ENCODE measurements at places on chromosomes 1 and 21.

GRCh38 chr1:15370781-15371520 lies 38.7 kb upstream of the EFHD2 start:
- no peak for DNase-seq

GRCh38 chr1:107590900-107591622 lies 373.9 kb downstream of the VAV3 start:
- no peak for DNase-seq

- DNase-seq, result no peak
Measured at GRCh38 chr1:183957216-183957830, 80.2 kb downstream of the COLGALT2 start.

- DNase-seq, result no peak
Measured at GRCh38 chr1:198523182-198523950, 17.1 kb downstream of the ATP6V1G3 start.

DNA sequence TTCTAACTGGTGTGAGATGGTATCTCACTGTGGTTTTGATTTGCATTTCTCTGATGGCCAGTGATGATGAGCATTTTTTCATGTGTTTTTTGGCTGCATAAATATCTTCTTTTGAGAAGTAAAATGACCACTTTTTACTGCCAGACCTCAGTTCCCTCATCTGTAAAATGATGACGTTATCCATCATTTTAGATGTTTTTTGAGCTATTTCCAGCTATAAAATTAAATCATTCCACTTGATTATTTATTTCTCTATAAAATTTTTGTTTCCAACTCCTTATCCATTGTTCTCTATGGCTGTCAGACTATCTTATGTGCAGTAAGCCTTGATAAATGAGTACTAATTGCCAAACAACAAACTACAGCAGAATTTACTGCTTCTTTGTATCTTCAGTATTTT lies 33.2 kb downstream of the RGS5 start:
- no peak for DNase-seq

- no peak for DNase-seq
Measured at GRCh38 chr21:37032877-37033471, 26.5 kb downstream of the RIPPLY3 start.

GRCh38 chr1:157084720-157085119 lies 14.9 kb downstream of the ETV3L start:
- DNase-seq, result no peak

DNA sequence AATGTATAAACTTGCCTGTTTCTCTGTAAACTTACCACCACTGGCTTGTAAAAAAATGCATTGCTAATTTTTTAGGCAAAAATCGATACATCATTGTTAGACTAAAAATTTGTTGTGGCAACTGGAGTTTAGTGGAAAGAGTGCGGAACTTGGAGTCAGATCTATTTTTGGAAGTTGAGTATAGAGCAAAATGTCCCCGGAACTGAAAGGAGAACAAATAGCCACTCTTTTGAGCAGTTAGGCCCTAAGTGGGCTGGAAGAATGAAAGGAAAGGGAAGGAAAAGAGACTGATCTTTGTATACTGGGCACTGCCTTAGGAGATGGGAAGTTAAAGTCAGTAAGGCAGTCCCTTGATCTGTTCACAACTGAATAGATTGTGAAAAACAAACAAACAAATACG lies 30.2 kb downstream of the OPTC start:
- no peak for DNase-seq

GRCh38 chr1:21307663-21308305 lies 17.5 kb upstream of the ECE1 start:
- no peak for DNase-seq

GRCh38 chr1:151284013-151284577 lies 2.0 kb downstream of the ZNF687 start:
- no peak for DNase-seq

GRCh38 chr1:2294033-2294724 lies 66.1 kb downstream of the SKI start:
- no peak for DNase-seq

DNA sequence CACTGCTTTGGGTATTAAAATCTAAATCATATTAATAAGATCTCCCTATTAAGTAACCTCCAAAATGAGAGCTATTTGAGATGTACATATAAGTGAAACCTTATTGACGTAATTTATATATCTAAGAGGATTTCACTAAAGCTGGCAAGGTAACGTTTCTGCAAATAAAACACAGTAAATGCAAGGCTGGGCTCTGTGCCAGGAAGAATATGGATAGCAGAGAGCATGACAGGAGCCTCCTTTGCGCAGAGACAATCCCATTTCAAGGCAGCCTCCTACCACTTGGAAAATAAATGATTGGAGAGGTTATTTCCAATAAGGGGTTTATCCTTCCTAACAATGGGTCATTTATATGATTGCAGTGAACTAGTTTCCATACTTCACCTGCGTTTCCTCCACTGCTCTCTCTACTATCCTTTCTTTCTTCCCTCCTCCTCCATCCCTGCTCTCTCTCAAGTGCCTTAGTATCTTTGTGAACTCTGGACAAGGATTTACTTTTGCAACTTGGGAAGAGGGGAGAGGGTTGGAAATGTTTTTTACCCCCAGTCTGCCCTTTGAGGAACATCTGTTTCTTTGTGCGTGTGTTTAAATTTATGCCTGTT lies 3.0 kb upstream of the NFIA start:
- DNase-seq, result no peak

DNA sequence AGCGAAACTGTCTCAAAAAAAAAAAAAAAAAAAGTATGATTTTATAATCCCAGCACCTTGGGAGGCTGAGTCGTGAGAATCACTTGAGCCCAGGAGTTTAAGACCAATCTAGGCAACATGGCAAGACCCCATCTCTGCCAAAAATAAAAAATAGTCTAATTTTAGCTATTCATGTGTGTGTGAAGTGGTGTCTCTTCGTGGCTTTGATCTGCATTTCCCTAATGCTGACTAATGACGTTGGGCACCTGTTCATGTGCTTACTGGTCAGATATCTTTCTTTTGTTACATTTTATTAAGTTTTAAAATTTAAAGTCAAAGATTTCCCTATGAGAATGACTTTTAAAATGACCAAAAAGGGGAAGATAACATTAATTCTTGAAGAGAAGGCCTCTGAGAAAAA lies 31.0 kb downstream of the PSEN2 start:
- DNase-seq, result no peak

- DNase-seq, result no peak
Measured at GRCh38 chr1:207964195-207964966, 53.5 kb upstream of the CD34 start.

DNA sequence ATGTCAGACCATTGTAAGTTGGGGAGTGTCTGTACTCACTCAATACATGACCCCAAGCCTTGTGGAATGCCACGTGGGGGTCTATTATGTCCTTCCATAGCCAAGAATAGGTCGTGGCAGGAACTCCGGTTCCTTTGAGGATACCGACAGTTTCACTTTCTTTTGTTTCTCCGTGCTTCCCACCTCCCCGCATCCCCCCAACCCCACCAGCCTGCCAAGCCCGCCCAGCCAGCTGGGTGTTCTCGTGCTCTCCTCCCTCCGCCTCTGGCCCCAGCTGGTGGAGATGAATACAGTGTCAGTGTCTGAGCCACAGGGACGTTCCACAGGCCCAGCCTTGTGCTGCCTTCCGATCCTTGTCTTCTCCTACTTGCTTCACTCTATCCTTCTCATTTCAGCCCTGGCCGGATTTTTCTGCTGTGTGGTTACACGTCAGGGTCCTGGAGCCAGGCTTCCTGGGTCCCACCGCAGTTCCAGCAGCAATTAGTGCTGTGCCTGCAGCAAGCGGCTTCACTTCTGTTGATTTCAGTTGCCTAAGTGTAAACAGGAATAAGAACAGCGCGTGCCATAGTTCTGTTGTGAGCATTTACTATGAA lies 4.1 kb upstream of the AGTRAP start:
- DNase-seq, result no peak

GRCh38 chr1:244599937-244600350 lies 53.0 kb upstream of the DESI2 start:
- DNase-seq, result peak; percentile 6

DNA sequence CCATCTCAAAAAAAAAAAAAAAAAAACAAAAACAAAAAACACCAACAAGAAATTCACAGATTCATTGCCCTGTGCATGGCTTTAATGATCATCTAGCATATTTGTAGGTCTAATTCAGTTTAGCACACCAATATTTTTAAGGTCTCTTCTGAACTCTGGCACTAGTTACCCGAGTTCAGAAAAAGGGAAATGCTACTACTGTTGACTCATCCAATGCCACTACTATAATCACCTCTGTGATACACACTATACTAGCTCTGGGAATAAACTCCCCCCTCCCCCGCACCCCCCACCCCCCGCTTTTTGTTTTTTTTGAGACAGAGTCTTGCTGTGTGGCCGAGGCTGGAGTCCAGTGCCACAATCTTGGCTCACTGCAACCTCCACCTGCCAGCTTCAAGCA lies 55.6 kb downstream of the FBXO42 start:
- DNase-seq, result no peak

- no peak for DNase-seq
Measured at GRCh38 chr1:75632350-75632949, 21.5 kb upstream of the SLC44A5 start.

GRCh38 chr1:180525715-180526039 lies 23.3 kb upstream of the ACBD6 start:
- DNase-seq, result no peak

DNA sequence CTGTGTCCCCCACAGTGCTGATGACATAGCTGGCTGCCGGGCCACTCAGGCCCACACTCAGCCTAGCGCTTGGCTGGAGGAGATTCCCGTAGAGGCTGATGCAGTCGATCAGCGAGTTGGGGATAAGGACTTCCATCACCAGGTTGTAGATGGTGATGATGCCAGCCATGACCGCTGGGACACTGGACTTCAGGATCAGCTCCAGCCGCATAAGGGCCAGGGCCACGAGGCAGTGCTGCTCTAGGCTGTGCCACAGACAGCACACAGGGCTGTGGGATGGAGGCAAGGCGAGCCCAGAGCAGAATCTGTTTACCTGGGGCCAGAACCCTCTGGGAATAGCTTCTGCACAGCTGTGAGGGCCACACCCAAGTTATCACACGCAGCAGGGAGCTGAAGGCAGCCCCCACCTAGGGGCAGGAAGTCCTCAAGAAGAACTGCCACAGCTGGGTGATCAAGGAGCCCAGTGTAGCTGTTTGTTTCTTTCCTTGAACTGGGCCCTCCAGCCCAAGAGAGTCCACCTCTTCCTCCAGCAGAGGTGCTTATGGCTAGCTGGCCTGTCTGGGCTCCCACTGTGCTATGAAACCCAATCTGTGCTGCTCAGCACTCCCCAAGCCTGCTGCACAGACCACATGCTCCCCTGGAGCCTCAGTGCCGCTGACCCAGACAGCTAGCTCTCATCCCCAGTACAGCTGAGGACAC lies 6.2 kb downstream of the SLC2A1 start:
- no peak for DNase-seq

DNA sequence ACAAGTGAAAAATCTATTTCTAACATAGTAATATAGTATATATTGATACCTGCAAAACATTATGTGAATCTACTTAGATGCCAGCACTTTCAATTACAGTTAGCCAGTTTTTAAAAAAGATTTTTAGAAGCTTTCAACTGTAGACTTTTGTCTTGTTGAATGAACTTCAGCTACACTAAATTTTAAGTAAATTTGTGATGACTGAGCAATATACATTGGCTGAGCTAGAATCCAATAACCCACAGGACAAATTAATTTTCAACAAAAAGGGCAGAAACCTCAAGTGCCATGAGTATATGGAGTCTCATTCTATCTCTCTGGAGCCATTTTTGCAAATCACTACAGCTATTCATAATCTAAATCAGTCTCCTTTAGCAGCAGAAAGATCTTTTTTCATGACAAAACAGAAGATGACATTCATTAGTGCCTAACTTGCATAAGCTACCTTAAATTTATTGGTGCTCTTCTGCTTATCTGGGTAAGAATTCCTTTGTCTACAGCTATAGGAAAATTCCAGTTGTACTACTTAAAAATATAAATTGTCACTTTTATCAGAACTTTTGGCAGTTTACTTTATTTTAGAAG lies 100.3 kb downstream of the ATG4C start:
- no peak for DNase-seq

DNA sequence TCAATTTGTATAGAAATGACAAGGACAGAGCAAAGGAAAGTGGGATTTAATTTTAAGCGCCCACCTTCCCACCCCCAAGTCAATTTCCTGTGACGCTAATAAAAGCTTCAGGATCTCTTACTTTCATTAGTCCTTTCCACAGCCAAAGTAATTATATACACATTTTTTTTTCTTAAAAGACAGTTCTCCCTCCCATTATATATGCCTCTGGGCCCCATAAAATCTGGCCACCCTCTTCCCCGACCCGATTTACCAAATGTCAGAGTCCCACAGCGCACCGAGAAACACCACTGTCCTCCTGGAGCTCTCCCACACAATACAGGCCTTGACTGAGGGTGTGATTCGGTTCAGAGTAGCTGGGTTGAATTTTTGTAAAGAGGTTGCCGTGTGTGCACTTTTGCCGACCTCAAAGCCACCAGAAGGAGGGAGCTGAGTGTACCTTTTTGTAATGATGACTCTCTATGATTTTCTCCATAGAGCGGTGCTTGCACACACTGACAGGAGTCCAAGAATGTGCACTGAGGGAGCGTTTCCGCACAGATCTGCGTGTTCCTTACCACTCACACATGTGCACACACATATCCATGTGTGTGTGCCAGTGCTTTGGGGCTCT lies 26.2 kb upstream of the IL10 start:
- no peak for DNase-seq

DNA sequence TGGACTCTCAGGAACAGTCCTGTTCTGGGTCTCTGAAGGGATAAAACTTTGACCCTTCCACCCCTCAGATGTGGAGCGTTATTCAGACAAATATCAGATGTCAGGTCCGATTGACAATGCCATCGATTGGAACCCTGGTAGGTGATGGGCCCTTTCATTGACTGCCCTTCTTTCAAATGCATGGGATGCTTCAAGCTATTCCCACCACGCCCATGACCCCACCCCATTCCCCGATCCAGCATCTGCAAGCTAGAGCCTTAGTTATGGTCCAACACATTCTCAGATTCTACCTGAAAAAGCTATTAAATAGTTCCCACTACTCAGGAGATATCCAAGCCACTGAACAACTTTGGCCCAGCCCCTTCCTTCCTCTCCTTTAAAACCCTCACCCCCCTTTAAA lies 12.5 kb downstream of the POLR3GL start:
- DNase-seq, result no peak

GRCh38 chr1:186152620-186153239 lies 222.3 kb downstream of the TPR start:
- DNase-seq, result no peak

DNA sequence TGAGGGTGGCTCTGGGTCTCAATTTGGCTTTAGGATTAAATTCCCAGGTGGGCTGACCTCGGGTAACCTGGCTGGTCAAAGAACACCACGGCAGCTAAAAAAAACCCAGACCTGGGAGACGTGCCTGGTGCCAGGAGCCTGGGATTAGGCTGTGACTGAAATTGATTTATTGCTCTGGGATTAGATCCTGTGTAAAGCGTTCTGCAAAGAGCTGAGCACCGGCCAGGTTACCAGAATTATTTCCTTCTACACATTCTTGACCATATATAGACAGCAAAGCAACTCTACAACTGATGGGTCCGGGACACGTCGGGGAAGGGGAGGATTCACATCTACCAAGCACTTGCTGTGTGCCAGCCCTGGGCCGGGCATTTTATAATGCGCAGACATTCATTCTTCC lies 45.2 kb downstream of the TMCO4 start:
- no peak for DNase-seq

- no peak for DNase-seq
Measured at GRCh38 chr1:161304927-161305866, 4.6 kb downstream of the MPZ start.

GRCh38 chr1:212608392-212608958 lies at the start of gene ATF3:
Gene ATF3 (plus strand): TSS chr1:212608761. CDS start chr1:212615022, 6,261 bp downstream.
- peak; percentile 62 for DNase-seq

GRCh38 chr1:185345913-185346720 lies 29.1 kb upstream of the IVNS1ABP start:
- no peak for DNase-seq
